ENCODE measurements at places on chromosomes 16 and 17. TPM values are rescaled to one million over a fixed set of nuclear protein-coding genes. Genes with fewer than 3 reads are reported as not detected.

DNA sequence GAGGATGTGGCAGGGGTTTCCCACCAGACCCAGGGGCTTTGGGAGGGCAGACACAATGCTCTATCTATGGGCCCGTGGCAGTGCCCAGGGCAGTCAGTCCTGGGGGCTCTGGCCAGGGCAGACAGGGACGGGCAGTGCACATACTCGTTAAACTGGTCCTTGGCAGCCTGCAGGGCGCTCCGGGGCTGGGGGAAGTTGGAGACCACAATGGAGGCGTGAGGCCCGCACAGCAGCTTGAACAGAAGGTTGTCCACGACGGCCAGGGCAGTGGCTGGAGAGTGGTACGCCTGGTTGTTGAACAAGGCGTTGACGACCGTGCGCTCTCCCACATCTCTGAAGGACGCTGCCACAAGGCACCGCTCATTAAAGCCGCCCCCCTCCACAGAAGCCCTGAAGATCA lies 18.6 kb upstream of the RNPS1 start:
- H3K36me3 ChIP-seq, result no peaks in the 10 kb centered on the region
- no peak for DNase-seq
- H3K27me3 ChIP-seq, result no peaks in the 10 kb centered on the region
- no peak overlapping the region for H3K27ac ChIP-seq
- H3K4me1 ChIP-seq, result no peaks in the 10 kb centered on the region

DNA sequence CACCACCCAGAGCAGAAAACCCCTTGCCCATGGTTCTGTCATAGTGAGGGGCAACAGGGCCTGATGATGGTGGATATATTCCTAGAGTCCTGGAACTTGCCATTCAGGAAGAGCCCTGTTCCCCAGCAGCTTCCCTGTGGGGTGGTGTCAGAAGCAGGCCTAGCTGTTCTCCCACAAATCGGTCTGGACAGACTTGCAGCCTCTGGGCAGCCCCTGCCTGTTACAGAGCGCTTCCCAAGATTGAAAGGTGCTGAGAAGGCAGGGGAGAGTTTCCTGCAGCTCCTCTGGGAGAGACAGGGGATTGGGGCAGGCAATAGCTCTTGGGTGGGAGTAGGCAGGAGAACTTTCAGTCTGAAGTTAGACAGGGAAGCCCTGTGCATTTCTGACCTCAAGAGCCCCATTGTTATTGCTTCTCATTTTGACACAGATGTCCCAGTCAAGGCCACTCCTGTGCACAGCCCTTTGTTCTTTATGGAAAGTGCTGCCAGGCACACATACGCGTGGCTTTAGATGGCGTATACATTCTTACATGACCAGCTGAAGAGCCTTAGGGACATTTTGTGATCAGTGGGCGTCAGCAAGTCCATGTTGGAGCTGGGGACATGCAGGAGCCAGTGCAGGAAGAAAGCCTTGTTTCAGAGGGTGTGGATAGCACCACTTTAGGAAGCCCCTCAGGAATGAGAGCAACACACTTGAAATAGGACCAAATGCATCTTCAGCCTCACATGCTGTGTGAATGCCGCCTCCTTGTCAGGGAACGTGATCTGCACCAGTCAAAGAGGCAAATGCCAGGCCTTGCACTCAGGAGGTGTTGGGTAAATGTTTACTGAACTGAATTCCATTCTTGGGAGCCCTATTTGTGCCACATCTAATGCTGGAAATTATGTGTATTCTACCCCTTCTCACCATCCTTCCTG lies 67.5 kb downstream of the GNAO1 start:
- no peaks in the 10 kb centered on the region for H3K27me3 ChIP-seq
- H3K4me3 ChIP-seq, result no peak overlapping the region
- H3K27ac ChIP-seq, result no peak overlapping the region
- DNase-seq, result no peak

DNA sequence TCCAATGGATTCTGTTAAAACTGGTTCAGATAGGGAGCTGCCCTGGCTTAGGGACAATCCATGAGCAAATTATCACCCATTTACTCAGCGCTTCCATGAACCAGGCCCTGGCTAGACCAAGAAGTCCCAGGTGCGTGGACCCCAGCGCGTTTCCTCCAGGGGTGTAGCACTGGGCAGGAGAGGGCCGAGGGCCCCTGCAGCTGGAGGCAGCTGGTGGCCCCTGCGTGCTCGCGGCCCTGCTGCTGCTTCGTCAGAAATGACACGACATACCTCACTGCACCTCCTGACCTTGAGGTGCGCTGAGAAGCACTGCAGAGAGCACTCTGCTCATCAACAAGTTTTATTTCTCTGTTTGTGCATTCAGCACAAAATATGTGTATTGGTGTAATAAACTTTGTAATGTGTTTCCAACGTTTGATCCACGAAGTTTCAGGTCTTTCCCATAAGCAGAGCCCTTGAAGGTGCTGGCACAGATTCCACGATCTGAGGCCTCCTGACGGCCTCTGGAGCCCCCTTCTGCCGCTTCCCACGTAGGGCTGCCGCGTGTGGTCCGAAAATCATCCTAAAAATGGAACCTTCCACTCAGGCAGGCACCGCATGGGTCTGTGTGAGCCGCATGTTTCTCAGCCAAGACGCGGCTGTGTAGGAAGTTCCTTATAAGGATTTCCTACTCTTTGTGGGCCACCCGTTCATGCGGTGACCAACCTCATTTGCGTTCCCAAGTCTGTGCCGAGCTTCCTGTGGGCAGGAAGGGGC lies 50.8 kb upstream of the ZCCHC14 start:
- no peak for DNase-seq
- peaks cover 5% of the 10 kb centered on the region for H3K4me1 ChIP-seq
- no peak overlapping the region for H3K27ac ChIP-seq

- no peak for DNase-seq
- peaks cover 5% of the 10 kb centered on the region for H3K4me1 ChIP-seq
- H3K27ac ChIP-seq, result no peak overlapping the region
- no peak overlapping the region for H3K4me3 ChIP-seq
- H3K36me3 ChIP-seq, result no peaks in the 10 kb centered on the region
- H3K27me3 ChIP-seq, result peaks cover 48% of the 10 kb centered on the region
These were observed 11.8 kb upstream of the TEKT1 start for GRCh38 chr17:6843241-6843880.

DNA sequence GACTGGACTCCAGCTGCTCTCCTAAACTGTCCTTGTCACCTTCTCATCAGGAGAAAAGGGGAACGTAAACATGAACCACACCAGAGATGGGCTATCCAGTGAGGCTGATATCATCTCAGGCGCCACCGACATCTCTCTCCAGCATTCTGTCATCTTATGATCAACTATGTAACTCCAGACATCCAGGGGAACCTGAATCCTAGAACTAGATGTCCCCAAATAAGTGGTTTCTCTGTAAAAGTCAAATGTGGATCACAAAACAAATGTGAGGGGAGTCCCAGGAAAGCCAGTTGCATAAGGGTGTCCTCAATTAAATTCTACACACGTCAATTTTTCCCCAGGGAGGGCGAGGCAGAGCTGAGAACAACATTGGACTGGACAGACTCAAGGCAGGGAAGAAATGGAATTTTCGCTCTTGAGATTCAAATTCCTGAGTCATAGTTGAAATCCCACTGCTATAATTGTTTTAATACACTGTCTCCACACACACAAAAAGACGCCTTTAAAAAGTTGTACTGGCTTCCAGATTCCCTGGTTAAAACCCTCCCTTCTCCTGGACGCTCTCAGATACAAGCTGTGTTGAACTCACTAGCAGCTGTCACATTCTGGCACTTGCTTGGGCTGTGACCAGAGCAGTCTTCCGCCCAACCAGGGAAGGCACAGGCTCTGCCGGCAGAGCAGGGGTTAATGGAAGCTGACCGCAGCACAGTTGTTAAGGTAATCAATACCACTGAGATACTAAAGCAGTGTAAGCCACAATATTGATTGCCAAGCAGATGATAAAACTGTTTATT lies 62.6 kb downstream of the ZFHX3 start:
- no peaks in the 10 kb centered on the region for H3K27me3 ChIP-seq
- H3K27ac ChIP-seq, result no peak overlapping the region
- H3K4me1 ChIP-seq, result no peaks in the 10 kb centered on the region
- H3K4me3 ChIP-seq, result no peak overlapping the region
- DNase-seq, result no peak

The TEKT5 gene
- total RNA-seq, result not detected

- H3K27ac ChIP-seq, result no peak overlapping the region
- H3K4me3 ChIP-seq, result no peak overlapping the region
- H3K27me3 ChIP-seq, result peaks cover 3% of the 10 kb centered on the region
- DNase-seq, result no peak
- no peaks in the 10 kb centered on the region for H3K36me3 ChIP-seq
These were observed 181.9 kb downstream of the UTP18 start for GRCh38 chr17:51442088-51442865.

GRCh38 chr16:76862901-76863300 lies 328.1 kb upstream of the MON1B start:
- no peak overlapping the region for H3K27ac ChIP-seq
- no peaks in the 10 kb centered on the region for H3K27me3 ChIP-seq

GRCh38 chr17:29119265-29119664 lies 60.9 kb downstream of the MYO18A start:
- H3K4me1 ChIP-seq, result peaks cover 6% of the 10 kb centered on the region
- DNase-seq, result no peak

- DNase-seq, result no peak
- no peaks in the 10 kb centered on the region for H3K27me3 ChIP-seq
- H3K36me3 ChIP-seq, result peaks cover 37% of the 10 kb centered on the region
- no peak overlapping the region for H3K27ac ChIP-seq
- no peaks in the 10 kb centered on the region for H3K4me1 ChIP-seq
These were observed 70.5 kb downstream of the TIMM22 start for GRCh38 chr17:1067282-1067956.

GRCh38 chr17:21036361-21036881 lies 6.4 kb downstream of the USP22 start:
- H3K27me3 ChIP-seq, result no peaks in the 10 kb centered on the region
- H3K36me3 ChIP-seq, result peaks cover 47% of the 10 kb centered on the region
- peaks cover 68% of the 10 kb centered on the region for H3K4me1 ChIP-seq
- no peak overlapping the region for H3K4me3 ChIP-seq

Data from activated naive CD8-positive, alpha-beta T cell treated with anti-CD3 and anti-CD28 coated beads for 36 hours (primary cell).